ENCODE measurements at places on chromosomes 13 and 19.

DNA sequence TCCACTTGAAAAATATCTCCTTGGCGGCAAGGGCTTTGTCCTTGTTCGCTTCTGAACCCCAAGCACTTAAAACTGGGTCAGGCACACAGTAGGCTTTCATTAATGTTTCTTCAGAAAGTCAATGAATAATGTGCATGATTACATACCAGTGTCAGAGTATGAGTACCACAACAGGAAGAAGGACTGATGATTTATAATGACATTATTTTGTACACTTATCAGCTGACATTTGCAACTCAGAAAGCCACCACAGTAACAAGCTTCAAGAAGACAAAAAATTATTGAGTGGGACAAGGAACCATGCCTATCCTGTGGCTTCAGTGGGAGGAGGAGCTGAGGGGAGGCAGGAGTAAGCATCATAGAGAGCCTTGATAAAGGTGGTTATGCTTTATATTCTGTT lies 10.0 kb downstream of the POLR1D start:
- no peak for DNase-seq

DNA sequence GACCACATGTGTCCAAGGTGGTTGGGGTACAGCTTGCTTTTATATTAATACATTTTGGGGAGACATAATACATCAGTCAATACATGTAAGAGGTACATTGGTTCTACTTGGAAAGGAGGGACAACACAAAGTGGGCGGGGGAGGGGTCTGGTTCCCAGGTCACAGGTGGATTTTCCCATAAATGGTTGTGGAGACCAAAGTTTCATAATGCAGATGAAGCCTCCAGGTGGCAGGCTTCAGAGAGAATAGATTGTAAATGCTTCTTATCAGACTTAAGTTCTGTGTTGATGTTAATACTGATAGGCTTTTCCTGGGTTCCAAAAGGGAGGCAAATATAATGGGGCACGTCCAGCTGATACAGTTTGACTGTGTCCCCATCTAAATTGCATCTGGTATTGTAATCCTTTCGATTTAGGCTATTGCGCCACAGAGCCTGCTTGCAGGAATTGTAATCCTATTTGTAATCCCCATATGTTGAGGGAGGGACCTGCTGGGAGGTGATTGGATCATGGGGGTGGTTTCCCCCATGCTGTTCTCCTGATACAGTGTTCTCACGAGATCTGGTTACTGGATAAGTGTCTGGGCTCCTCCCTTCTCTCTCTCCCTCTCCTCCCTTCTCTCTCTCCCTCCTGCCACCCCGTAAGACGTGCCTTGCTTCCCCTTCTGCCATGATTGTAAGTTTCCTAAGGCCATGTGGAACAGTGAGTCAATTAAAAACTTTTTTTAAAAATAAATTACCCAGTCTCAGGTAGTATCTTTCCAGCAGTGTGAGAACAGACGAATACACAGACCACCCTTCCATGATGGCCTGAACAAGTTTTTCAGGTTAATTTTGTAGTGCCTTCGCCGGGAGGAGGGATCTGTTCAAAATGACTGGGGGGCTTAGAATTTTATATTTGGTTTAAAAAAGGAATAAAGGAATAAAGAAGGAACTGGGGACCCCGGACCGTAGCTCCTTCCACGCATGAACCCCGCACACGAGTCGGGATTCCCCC lies 44.9 kb downstream of the ZNF823 start:
- DNase-seq, result no peak

DNA sequence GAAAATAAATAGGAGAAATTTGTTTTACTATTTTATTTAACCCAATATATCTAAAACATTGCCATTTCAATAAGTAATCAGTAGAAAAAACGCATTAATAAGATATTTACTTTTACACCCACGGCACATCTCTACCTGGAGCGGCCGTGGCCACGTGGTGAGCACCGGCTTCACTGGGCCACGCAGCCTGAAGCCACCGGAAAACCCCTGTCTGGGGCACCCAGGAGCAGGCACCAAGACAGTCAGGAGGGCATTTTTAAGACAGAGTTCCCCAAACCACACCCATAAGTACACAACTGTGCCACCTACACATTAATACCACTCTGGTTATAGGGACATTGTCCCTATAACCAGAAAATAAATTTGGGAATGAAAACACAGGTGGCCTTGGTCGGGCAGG lies 80.9 kb downstream of the SPACA7 start:
- DNase-seq, result no peak

- no peak for DNase-seq
These were observed 12.8 kb downstream of the TMEM255B start for GRCh38 chr13:113771709-113772331.

DNA sequence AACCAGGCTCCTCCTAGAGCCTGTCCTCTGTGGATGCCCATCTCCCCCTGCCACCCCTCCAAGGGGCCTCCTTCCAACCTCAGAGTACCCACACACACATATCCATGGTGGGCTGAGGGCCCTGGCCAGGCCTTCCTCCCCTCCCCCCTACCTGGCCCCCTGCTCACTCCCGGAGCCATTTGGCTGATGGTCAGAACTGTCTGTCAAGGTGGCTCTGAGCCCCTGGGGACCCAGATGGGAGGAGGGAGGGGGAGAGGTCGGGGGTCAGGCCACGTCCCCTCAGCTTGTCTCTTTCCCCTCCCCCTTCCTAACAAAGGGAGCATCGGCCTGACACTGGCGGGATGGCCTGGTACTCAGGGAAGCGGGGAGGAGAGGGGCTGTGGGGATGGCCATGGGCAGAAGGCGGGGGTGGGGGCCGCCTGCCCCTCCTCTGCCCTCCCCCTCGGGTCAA lies 18.7 kb upstream of the POU2F2 start:
- DNase-seq, result no peak
